CD4-positive, alpha-beta T cell treated with Interferon alpha-2 for 1 hour (primary cell): ENCODE measurements at places on chromosomes 1 and 21.
A peak's percentile ranks its signal among the peaks of the same experiment; 100 is the strongest.

DNA sequence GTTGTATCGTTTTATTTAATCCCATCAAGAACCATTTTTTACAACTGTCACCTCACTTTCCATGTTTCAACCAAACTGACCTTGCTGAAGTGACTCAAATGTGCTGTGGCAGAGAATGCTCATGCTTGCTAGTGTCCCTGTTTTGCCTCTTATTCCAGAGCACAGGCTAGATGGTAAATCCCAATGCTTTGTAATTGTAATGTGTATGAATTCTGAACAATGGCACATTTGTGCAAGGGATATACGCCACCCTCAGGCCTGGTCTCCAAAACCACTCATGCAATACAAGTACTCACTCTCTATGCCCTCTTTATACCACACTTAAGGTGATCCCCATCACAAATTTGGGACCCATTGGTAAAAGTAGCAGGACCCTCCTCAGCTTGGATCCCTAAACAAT lies 313.6 kb downstream of the HHIPL2 start:
- no peak for DNase-seq

DNA sequence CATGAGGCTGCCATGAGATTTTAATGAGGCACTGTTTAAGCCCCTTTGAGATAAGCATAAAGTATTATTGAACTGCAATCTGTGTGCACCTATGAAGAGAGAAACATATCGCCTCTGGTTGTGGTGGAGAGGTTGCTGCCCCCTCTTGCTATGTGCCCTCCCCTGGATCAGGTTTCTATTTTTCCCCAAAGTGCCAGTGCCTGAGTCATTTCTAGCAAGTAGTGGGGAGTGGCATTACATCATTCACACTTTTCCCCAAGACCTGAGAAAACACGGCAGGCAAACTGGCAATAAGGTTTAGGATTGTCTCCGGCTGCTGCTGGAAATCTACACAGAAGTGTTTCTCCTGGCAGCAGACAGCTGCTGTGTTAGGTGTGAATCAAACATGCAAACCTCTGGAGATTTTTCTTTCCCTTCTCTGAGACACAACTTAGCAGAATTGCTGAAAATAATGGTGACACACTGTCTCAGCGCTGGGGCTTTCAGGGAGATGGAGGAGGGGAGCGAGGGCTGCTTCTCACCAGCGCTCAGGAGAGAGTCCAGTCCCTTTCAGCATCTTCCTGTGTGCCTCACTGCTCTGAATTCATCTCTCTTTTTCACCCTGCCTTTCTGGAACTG lies 13.7 kb upstream of the RGS16 start:
- DNase-seq, result no peak

DNA sequence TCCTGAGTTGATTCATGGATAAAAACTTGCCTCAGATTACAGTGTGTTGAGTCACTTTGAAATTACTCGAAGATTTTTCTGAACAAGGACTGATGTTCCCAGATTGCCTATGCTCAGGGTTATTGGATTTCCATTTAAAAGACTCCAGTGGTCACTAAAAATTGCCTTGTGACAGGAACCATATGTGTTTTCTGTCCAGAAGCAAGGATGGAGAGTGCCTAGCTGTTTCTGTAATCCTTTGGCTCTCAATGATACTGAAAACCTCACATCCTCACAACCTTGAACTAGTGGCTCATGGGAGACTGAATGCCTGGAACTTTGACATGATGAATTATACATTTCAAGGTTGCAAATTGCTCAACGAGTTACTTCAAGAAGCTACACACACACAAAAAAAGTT lies 1271.8 kb downstream of the BRINP3 start:
- no peak for DNase-seq

DNA sequence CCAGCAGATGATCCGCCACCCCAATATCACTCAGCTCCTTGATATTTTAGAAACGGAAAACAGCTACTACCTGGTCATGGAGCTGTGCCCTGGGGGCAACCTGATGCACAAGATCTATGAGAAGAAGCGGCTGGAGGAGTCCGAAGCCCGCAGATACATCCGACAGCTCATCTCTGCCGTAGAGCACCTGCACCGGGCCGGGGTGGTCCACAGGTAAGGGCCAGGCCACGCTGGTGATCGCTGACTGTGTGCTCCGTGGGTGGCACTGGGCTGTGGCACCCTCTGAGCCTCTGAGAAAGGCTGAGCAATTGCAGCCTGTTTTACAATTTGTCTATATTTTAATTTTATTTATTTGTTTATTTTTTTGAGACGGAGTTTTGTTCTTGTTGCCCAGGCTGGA lies 51.7 kb downstream of the HUNK start:
- DNase-seq, result no peak

DNA sequence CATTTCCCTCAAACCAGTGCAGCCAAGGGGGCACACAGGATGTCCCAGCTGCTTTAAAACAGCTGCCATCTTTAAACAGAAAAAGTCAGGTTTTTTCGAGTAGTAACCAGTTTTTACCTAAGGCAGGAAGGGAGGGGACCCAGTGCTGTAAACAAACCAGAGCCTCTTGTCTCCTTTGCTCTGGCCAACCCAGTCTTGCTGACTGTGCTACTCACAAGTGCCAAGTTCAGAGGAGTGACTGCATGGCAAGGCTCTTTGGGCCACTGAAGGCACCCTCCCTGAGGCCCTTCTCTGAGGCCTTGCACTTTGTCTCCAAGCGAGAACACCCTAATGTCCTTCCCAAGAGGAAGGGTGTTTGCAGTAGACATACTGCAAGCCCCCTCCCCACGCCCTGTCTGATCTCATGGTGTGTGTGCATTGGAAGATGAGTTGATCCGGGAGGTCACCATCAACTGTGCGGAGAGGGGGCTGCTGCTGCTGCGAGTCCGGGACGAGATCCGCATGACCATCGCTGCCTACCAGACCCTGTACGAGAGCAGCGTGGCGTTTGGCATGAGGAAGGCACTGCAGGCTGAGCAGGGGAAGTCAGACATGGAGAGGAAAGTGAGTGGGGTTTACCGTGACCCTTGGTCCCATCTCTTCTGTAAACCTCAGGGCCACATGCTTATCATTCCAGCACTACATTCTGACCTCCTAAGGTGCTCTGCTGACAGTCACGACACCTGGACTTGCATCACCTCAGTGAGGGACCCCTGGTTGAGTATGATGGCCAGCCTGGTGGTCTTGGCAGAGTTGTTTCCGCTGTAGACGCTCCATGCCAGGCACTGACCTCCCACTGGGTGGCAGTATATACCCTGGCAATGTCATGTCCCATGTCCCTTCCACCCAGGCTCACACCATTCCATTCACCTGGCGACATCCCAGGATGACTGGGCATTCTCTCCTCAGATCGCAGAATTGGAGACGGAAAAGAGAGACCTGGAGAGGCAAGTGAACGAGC lies 4.7 kb downstream of the DNALI1 start:
- peak; percentile 9 for DNase-seq

DNA sequence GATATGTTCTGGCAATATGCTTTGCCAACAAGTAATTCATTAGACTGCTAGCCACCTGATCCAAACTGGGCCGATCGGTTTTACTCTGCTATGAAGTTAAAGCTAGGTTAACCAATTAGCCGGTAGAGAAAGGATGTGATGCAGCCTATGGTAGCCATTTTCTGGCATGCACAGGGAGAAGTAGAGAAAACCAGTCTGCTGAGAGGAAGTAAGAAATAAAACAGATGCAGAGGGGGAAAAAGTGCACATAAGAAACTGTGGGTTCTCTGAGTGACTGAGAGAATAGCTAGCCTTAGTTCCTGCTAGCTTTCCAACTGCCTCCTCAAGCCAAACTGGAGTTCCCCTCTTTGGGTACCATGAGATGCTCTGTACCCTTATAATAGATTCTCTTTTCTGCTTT lies 52.8 kb downstream of the ARID4B start:
- DNase-seq, result no peak

GRCh38 chr1:22751124-22751531 lies 40.5 kb downstream of the EPHB2 start:
- DNase-seq, result no peak
